ENCODE measurements at places on chromosomes 1 and 21. TPM values are rescaled to one million over a fixed set of nuclear protein-coding genes. Genes with fewer than 3 reads are reported as not detected.

DNA sequence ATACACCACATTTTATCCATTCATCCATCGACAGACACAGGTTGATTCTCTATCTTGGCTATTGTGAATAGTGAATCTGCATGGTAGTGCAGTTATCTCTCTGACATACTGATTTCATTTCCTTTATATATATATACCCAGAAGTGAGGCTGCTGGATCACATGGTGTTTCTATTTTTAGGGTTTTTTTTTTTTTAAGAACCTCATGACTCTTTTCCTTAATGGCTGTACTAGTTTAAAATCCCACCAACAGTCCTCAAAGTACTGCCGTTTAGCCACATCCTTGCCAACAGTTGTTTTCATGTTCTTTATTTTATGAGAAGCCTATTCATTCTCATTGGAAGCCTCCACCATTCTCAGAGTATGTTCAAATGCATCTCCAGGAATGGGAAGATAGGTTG lies 258.7 kb upstream of the SNX7 start:
- DNase-seq = no peak

NES gene
- 5.5 TPM for total RNA-seq

TEX38 gene
- total RNA-seq = not detected

GRCh38 chr1:41524676-41525675 lies 40.5 kb upstream of the EDN2 start:
- no peak for DNase-seq

L1TD1 gene
- 0.09 TPM for total RNA-seq

- DNase-seq = no peak
Observed at GRCh38 chr1:160795951-160796383, at the start of gene LY9. LY9 (plus strand) TSS chr1:160796174; CDS start chr1:160796188, 14 bp downstream.

GRCh38 chr1:238558156-238558555 lies 667.4 kb upstream of the ZP4 start:
- DNase-seq = no peak

- no peak for DNase-seq
Observed at GRCh38 chr1:116982319-116983004, 19.1 kb upstream of the CD101 start.

CD5L gene
- total RNA-seq = not detected

DNA sequence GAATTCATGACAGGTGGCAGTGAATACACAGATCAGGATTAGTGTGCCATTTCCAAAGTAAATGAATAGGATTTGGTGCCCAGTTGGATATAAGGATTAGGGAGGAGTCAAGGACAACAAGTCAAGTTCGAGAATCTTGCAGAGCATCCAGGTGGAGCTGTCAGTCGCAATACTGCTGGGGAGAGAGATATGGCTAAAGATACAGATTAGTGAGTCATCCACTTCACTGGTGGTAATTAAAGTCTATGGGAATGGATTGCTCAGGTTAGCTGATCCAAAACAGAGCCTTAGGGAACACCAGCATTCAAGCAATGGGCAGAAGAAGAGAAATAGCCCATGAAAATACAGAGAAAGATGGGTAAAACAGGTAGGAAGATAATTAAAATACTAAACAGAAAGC lies 26.8 kb downstream of the BCAS2 start:
- DNase-seq = no peak

OLFML2B gene
- not detected for total RNA-seq

CELA3B gene
- total RNA-seq = 3.1 TPM

DNA sequence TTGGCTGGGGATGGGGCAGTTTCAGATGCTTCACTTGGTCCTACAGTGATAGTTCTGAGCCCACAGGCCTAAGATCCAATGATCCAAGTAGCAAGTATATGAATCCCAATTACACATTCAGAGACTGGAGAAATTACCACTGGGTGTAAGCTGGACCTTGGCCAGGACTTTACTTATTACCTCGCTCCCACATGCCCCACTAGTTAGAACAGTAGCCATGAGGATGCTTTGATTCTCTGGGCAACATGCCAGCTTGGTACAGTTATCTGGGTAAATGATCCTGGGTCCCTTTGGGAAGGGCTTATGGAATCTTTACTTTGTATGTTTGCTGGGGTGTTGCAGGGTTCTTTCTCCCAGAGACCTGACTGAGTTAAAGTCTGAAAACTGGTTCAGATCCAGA lies 5.0 kb upstream of the FCAMR start:
- DNase-seq = no peak

DNA sequence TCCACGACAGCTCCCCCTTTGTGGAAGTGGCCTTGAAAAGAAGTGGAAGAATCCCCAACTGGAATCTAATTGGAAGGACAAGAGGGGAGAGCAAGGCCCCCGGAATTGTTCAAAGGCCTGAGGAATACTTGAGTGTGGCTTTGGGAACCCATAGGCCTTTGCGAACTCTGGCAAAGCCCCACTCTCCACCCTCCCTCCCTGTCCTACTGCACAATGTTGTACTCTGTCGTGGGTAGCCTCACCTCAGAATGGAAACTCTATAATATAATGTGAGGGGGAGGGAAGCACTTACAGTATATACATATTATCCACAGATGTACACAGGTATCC lies 28.5 kb downstream of the PLPP3 start:
- no peak for DNase-seq

USH2A gene
- total RNA-seq = not detected

DNA sequence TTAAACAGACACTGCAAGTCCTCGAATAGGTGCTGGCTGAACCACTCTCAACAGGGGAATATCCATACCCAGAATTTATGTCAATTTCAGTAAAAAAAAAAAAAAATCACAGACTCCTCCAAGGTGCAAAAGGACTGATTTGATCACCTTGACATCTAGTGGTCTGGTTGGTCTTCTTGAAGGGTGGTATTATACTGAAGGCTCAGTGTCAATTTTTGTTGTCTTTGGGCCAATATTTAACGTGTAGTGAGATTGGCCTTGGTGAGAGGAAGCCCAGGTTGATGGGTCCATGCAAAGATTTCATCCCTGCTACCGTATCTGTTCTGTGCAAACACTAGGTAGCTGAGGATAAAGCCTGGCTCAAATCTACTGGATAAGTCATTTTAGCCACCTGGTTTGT lies 4.0 kb upstream of the GBP5 start:
- DNase-seq = no peak
